ENCODE measurements at places on chromosomes 7 and 10.

GRCh38 chr7:123769371-123769770 lies 20.6 kb upstream of the WASL start:
- DNase-seq: no peak

- DNase-seq: no peak
Observed at GRCh38 chr10:104658067-104658466, 17.0 kb downstream of the SORCS3 start.

DNA sequence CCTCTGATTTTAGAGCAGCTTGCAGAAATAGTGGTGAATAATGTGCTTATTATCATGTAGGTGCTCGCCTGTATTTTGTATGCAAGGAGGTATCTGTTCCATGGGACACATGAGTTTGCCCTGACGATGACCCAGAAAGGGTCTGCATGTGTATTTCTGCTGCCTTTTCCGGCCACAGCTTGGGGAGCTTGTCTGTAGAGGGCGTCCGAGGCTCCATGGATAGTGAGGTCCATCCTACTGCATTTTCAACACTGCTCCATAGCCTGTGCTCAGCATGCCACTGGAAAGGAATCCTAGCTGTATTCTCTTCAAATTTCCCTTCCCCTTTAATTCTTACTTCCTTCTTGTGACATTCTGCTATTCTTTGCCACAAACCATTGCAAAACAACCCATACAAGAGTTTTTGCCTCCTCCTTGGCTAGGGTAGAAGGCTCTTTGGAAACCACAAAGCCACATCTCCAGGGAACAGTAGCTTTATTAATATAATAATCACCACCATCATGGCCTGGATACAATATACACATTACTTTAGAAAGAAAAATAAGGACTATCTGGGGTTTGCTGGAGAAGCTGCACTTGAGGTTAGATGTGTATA lies 127.7 kb downstream of the DYNC1I1 start:
- DNase-seq: no peak

DNA sequence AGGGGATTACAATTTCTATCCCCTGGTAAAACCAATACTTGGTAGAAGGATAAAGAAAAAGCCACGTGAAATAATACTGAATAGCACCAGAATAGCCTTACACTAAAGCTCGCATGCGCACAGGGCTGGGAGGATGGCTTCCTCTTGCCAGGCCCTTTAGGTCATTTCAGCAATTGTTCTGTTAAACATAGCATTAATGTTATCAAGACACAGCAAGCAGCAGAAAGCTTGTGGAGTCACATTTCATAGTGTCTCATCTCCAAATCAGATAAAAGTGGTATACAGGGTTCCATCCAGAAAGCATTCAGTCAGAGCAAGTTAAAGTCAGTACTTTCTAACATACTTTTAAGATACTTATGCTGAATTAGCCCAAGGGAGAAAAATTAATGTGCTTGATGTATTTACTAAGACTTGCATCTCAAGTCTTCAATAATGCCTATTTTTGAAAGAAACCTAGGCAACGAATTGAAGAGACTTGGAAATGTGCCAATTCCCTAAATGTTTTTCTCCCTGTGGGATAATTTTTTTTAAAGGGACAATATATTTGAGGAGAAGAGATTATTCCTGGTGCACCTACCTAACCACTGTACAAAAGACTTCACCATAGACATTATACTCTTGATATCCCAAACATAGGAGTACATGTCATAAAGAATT lies 14.3 kb upstream of the NPM3 start:
- DNase-seq: no peak

DNA sequence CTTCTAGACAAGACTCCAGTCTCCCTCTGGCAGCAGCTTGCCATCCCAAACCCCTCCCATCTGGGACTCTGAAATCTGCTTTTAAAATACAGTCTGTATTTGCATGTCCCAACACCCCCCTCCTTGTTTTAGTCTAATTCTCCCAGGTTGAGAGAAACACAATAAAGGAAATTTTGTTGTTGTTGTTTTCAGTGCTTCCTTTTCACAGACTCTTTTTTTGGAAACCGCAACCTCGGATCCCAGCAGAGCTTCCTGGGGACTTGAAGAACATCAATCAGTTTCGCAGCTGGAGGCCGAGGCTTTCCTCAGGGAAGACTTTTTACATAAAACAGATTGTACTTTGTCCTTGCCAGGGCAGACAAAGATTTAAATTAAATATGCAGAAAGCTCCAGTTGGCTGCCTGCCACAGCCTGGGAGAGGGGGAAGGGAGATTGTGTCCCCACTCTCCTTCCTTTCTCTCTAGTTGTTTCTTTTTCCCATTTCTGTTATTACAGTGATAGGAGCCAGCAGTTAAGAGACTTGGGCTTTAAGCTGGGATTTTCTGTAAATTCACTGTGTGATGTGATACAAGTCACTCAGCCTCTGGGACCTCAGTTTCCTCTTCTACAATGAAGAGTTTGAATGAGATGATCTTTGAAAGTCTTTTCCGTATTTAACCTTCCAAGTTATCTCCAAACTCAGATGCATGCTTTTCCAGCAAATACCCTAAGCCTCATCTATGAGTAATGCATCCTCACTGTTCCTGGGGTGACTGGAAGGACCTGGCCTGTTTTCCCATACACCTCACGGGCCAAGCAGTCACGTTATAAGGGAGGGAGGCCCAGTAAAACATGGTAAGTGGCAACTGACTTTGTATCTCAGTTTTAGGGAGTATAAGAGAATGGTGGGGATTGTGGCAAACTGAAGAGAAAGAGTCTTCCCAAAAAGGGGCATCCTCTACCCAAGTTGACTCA lies 192.3 kb downstream of the REEP3 start:
- DNase-seq: peak; percentile 40

- no peak for DNase-seq
Observed at GRCh38 chr10:1119027-1119426, 62.8 kb downstream of the WDR37 start.

DNA sequence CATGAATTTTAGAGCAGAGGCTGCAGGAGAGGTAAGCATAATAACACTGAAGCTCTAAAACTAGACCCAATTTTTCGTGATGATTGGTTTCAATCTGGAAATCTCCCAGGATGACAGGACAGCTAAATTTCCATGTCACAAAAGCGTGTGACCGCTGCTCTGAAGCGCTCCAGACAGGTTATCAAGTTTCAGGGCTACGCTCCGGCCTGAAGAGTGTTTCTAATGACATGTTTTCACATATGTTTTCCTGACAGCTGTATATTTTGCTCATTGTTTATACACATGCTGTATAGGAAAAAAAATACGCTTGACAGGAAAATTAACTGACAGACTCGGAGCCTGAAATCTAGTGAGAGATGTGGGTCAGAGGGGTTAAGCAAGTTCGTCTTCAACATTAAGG lies 219.8 kb upstream of the BMPER start:
- no peak for DNase-seq

DNA sequence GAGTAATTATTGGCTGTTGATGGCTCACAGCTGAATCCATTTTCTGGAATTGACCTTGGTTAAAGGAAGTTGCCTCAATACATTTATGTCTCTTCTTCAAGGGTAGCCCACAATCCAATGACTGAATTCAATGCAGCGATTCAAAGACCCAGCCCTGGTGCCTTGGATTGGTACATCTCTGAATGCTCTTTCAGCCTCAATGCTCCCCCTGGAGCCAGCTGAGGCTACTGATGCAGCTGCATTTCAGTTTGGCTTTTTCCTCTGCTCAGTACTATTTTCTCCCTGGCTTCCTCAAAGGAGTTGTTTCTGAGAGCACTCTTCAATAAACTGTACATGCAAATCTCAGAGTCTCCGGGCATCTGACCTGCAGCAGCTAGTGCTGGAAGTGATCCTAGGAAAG lies 633 bp upstream of the EBLN1 start:
- peak; percentile 42 for DNase-seq

DNA sequence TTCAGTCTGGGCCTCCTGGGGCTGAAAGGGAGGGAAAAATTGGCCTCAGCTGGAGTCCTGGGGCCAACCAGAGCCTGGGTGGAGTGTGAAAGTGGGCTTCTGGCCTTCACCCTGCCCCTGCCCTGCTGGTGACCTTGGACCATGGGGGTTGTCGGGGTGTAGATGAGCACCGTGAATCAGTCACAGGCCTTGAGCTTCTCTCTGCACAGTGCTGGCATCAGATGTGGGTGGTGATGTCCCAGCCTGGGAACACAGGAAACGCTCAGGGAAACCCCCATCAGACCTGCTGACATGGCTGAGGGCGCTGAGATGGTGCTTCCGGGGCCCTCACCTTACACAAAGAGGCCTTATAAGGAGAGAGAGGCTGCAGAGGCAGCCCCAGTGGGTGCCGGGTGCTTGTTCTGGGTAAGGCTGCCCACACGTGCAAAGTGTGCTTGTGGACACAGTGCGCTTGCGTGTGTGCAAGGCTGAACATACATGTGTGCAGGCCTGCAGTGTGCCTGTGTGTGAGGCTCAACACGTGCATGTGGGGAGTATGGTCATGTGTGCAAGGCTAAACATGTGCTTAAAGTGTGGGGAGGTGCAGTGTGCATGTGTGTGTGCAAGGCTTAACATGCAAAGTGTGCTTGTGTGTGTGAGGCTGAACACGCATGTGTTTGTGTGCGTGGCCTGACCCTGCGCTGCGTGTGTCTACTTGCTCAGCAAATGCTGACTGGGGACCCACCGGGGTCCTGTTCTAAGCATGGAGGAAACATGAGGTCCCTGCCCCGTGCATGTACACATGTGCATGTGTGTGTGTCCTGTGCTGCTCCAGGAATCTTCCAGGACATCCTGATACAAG lies 6.5 kb downstream of the ARPC1B start:
- no peak for DNase-seq

- no peak for DNase-seq
Observed at GRCh38 chr10:86443936-86444335, 77.3 kb upstream of the GRID1 start.

GRCh38 chr7:30162622-30163124 lies 27.9 kb downstream of the MTURN start:
- no peak for DNase-seq

GRCh38 chr7:23472956-23473843 lies 2.9 kb upstream of the IGF2BP3 start:
- DNase-seq: no peak

GRCh38 chr7:150360363-150361058 lies 8.1 kb upstream of the REPIN1 start:
- no peak for DNase-seq

- DNase-seq: no peak
Observed at GRCh38 chr7:142697270-142697669, 52.0 kb upstream of the PRSS1 start.

GRCh38 chr10:90317172-90317571 lies 540.7 kb downstream of the HTR7 start:
- DNase-seq: no peak

- no peak for DNase-seq
Observed at GRCh38 chr7:151346470-151346769, 4.8 kb downstream of the NUB1 start.

DNA sequence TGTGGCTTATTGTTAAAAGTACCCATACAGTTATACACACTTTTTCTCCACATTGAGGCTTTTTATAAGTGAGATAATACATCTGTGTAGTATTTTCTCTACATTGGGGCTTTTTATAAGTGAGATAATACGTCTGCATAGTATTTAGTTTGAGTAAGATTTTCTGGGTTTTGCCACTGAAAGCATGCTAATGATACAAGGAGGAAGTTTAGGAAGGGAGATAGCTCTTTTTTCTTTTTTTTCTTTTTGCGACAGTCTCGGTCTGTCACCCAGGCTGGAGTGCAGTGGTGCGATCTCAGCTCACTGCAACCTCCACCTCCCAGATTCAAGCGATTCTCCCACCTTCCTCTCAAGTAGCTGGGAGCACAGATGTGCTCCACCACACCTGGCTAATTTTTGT lies 13.3 kb downstream of the FAM107B start:
- DNase-seq: no peak

DNA sequence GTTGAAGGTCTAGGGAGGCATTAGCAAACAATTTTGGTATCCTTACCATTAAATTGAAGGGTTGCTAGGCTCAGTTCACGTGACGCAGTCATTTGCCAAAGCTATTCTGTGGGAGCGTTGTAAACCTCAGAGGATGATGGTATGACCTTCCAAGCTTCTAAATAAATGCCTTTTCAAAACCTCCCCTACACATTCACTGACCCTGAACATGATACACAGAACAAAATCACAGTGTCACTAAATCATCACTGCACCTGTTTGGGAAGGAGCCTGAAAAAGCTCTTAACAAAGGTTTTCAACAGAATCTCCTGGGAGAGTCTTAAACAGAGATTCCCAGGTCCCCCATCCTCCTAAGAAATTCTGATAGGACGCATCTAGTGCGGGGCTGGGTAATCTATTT lies 13.2 kb upstream of the CCDC172 start:
- DNase-seq: no peak

GRCh38 chr10:132372516-132373095 lies 24.4 kb upstream of the PWWP2B start:
- no peak for DNase-seq

DNA sequence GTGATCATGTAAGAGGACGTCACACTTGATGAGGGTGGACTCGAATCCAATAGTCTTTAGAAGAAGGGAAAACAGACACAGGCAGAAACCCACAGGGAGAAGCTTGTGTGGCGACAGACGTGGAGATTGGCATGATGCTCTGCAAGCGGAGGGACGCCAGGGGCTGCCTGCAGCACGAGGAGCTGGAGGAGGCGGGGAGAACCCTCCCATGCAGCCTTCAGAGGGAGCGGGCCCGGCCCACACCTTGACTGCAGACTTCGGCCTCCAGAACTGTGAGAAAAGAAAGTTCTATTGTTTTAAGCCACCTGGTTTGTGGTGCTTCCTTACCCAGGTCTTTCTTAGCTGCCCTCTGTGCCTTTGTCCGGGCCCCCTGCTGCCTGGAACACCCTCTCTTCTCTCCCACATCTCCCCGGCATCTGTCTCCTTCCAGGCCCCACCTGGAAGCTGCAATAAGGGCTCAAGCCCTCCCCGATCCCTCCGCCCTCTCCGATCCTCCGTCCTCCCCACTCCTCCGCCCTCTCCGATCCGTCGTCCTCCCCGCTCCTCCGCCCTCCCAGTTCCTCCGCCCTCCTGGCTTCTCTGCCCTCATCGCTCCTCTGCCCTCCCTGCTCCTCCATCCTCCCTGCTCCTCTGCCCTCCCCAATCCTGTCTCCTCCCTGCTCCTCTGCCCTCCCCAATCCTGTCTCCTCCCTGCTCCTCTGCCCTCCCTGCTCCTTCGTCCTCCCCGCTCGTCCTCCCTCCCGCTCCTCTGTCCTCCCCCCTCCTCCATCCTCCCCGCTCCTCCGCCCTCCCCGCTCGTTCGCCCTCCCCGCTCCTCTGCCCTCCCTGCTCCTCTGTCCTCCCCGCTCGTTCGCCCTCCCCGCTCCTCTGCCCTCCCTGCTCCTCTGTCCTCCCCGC lies 17.4 kb upstream of the PRKAG2 start:
- no peak for DNase-seq

- DNase-seq: no peak
Observed at GRCh38 chr10:28249512-28249911, 53.4 kb downstream of the MPP7 start.

GRCh38 chr7:77481615-77482014 lies 55.5 kb upstream of the PTPN12 start:
- no peak for DNase-seq

DNA sequence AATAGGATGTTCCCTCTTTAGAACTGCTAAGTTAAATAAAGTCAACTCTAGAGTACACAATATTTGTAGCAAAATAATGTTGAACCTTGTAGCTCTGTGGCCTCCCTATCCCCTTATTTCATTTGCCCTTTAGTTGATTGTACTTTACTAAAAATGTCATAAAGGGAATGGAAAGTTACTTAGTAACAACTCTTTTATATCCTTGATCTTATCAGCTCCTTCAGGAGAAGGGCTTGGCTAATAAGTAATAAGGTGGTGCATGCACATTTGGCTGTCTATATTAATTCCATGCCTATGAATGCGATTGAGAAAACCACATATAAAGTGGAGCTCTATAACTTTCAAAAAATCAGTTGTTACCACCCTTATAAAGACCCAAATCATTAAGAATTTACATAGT lies 41.5 kb upstream of the GATA3 start:
- DNase-seq: no peak

GRCh38 chr7:55484834-55485233 lies 87.5 kb downstream of the VOPP1 start:
- DNase-seq: no peak

Measured in D341Med (cell line).